ENCODE measurements at places on chromosomes 16 and 17. TPM values are rescaled to one million over a fixed set of nuclear protein-coding genes. Genes with fewer than 3 reads are reported as not detected.

The KRT9 gene
- not detected for total RNA-seq

The CRYM gene
- 7.5 TPM for total RNA-seq

The ALDH3A1 gene
- total RNA-seq: 0.33 TPM

The TMEM97 gene
- 14.7 TPM for total RNA-seq

The COX4I1 gene
- total RNA-seq: 393 TPM

The NUP93 gene
- total RNA-seq: 96.0 TPM

The MT1G gene
- not detected for total RNA-seq

The GP1BA gene
- not detected for total RNA-seq

The CD300LB gene
- total RNA-seq: not detected

The TNFRSF17 gene
- total RNA-seq: not detected

The PIP4K2B gene
- 39.0 TPM for total RNA-seq

The TMC6 gene
- total RNA-seq: 18.4 TPM

The PPL gene
- total RNA-seq: 2.0 TPM

The RGS11 gene
- total RNA-seq: 5.2 TPM

The SCNN1B gene
- total RNA-seq: not detected

The TMEM235 gene
- not detected for total RNA-seq

The TMC5 gene
- not detected for total RNA-seq

The ACAP1 gene
- total RNA-seq: 0.38 TPM

The TLCD2 gene
- total RNA-seq: 1.3 TPM

The MYLK3 gene
- 0.13 TPM for total RNA-seq

The RNF157 gene
- 2.4 TPM for total RNA-seq

The RAB37 gene
- total RNA-seq: not detected

The SLC5A2 gene
- 0.63 TPM for total RNA-seq

The KRT40 gene
- not detected for total RNA-seq

The STH gene
- total RNA-seq: not detected

The C16orf74 gene
- total RNA-seq: 11.4 TPM

The IRX6 gene
- 1.1 TPM for total RNA-seq

The OTOA gene
- total RNA-seq: not detected

The CENPX gene
- total RNA-seq: 33.2 TPM

The PRM3 gene
- total RNA-seq: not detected

The NHERF2 gene
- 60.3 TPM for total RNA-seq

The SLFN14 gene
- not detected for total RNA-seq

The TSPOAP1 gene
- total RNA-seq: 15.8 TPM

The CCL7 gene
- not detected for total RNA-seq

The RCVRN gene
- total RNA-seq: not detected

The MIEN1 gene
- 40.1 TPM for total RNA-seq

The TEX19 gene
- total RNA-seq: not detected

The PMFBP1 gene
- total RNA-seq: 0.98 TPM

The ADAMTS18 gene
- total RNA-seq: 1.4 TPM

The MRM3 gene
- 24.4 TPM for total RNA-seq

The CHRNE gene
- 0.16 TPM for total RNA-seq

The SYCE1L gene
- 2.0 TPM for total RNA-seq

The NACA2 gene
- total RNA-seq: not detected

The ABCC3 gene
- 61.5 TPM for total RNA-seq

The GGT6 gene
- total RNA-seq: not detected

The SSTR5 gene
- not detected for total RNA-seq

The EXOC3L1 gene
- total RNA-seq: not detected

The ABCA8 gene
- total RNA-seq: 0.38 TPM

The KRTAP9-8 gene
- total RNA-seq: not detected

The SULT1A1 gene
- total RNA-seq: 0.98 TPM

The GDPD1 gene
- total RNA-seq: 2.2 TPM

The NPB gene
- 5.2 TPM for total RNA-seq

The MT4 gene
- not detected for total RNA-seq
